Breast epithelium (tissue), 4 donors: ENCODE measurements at places on chromosomes 6 and 20.

DNA sequence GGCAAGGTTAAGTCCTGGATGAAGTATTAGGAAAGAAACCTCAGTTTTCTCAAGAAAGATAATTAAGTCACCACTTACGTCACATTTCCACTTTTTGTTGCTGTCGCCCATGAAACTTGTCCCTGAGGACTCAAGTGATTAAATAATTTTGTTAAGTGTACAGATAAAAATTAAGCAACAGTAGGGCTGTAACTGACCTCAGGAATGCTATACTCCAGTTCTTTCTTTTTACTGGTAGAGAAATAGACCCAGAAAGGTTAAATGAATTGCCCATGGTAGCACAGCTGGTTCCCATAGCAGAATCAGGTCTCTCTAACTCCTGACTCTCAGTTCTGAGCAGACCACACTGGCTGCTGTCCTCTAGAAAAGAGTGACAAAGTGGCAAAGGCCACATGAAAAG, 54.5 kb downstream of the CLIC5 start:
- DNase-seq, result no peak
- H3K36me3 ChIP-seq, result no peaks in the 10 kb centered on the region
- no peaks in the 10 kb centered on the region for H3K4me1 ChIP-seq

DNA sequence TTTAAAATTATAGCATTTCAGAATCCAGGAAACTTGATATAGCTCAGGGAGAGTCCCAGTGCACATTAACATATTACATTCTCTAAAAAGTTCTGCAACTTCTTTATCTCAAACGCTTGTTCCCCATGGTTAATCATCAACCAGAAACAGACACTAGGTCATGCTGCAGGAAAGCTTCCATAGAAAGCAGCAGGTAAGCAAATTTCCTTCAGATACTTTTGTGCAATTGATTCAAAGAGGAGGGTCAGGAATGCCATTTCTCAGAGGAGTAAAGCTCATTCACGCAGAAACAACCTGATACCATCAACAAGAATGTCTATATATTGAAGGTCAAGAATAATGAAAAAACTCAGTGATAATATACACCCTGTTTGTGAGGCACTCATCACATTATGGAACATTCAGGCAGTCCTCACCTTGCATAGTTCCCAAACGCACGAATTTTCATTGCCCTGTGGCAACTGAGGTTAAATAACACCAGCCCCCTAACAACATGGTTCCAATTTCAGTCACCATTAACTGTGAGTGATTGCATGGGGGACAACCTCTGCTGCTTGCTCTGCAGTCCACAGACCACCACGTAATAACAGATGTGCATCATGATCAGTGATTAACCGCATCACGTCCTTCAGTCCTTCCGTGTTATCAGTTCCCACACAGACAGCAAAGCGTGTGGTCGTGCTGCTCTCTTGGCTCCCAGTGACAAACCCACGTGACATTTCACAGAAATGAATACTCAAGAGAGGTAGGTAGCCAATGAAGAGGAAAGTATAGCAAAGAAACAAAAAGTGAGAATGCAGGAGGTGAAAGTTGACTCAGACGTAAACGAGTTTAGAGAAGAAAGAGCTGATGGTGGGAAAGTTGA, 95.7 kb downstream of the LY86 start:
- no peak overlapping the region for H3K27ac ChIP-seq
- H3K36me3 ChIP-seq, result no peaks in the 10 kb centered on the region
- DNase-seq, result no peak
- H3K4me3 ChIP-seq, result no peak overlapping the region
- H3K4me1 ChIP-seq, result no peaks in the 10 kb centered on the region
- H3K27me3 ChIP-seq, result no peaks in the 10 kb centered on the region

GRCh38 chr6:69286331-69286730, 510.5 kb downstream of the LMBRD1 start:
- no peak for DNase-seq
- H3K36me3 ChIP-seq, result no peaks in the 10 kb centered on the region
- no peaks in the 10 kb centered on the region for H3K4me1 ChIP-seq
- H3K4me3 ChIP-seq, result no peak overlapping the region
- H3K27me3 ChIP-seq, result no peaks in the 10 kb centered on the region
- H3K27ac ChIP-seq, result no peak overlapping the region

DNA sequence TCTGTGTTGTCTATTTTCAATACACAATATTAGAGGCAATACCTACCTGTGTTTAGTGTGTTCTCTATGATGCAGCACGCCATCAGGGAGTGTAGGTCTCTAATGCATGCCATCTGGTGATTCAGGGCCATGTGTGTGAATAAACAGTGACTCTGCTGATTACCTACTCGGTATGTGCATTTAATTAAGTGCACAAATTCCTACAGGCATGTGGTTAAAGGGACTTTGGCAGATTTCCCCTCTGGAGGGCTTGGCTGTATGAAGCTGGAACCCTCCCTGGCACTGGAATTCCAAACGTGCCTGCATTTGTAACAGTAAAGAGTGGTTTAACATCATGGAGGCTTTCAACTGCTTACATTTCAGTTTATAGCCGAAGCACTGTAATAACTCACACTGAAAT, 401.5 kb upstream of the SASH1 start:
- H3K27me3 ChIP-seq, result no peaks in the 10 kb centered on the region
- no peak overlapping the region for H3K4me3 ChIP-seq
- no peaks in the 10 kb centered on the region for H3K4me1 ChIP-seq
- DNase-seq, result no peak
- H3K36me3 ChIP-seq, result no peaks in the 10 kb centered on the region
- no peak overlapping the region for H3K27ac ChIP-seq

- no peak for DNase-seq
- H3K36me3 ChIP-seq, result no peaks in the 10 kb centered on the region
- H3K4me1 ChIP-seq, result no peaks in the 10 kb centered on the region
- no peak overlapping the region for H3K27ac ChIP-seq
- H3K27me3 ChIP-seq, result peaks cover 61% of the 10 kb centered on the region
- peak overlapping the region; percentile 0 for H3K4me3 ChIP-seq
Observed at GRCh38 chr6:10882657-10883171, 873 bp upstream of the GCM2 start.

DNA sequence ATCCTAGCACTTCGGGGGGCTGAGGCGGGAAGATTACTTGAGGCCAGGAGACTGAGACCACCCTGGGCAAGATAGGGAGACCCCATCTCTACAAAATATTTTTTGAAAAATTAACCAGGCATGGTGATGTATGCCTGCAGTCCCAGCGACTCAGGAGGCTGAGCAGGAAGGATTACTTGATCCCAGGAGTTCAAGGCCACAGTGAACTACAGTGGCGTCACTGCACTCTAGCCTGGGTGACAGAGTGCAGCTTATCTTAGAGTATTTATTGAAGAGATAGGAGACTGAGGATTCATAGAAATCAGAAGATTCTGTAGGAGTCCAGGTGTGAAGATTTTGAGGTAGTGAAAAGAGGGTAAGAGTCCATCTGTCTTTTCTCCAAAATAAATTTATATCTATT, 45.0 kb downstream of the SLC17A5 start:
- no peak for DNase-seq
- no peak overlapping the region for H3K4me3 ChIP-seq
- H3K27ac ChIP-seq, result no peak overlapping the region
- H3K27me3 ChIP-seq, result no peaks in the 10 kb centered on the region
- H3K4me1 ChIP-seq, result no peaks in the 10 kb centered on the region

- no peak overlapping the region for H3K27ac ChIP-seq
- H3K4me3 ChIP-seq, result no peak overlapping the region
- H3K4me1 ChIP-seq, result no peaks in the 10 kb centered on the region
- no peaks in the 10 kb centered on the region for H3K36me3 ChIP-seq
- no peaks in the 10 kb centered on the region for H3K27me3 ChIP-seq
- no peak for DNase-seq
Observed at GRCh38 chr20:24657196-24657595, 187.8 kb downstream of the SYNDIG1 start.

DNA sequence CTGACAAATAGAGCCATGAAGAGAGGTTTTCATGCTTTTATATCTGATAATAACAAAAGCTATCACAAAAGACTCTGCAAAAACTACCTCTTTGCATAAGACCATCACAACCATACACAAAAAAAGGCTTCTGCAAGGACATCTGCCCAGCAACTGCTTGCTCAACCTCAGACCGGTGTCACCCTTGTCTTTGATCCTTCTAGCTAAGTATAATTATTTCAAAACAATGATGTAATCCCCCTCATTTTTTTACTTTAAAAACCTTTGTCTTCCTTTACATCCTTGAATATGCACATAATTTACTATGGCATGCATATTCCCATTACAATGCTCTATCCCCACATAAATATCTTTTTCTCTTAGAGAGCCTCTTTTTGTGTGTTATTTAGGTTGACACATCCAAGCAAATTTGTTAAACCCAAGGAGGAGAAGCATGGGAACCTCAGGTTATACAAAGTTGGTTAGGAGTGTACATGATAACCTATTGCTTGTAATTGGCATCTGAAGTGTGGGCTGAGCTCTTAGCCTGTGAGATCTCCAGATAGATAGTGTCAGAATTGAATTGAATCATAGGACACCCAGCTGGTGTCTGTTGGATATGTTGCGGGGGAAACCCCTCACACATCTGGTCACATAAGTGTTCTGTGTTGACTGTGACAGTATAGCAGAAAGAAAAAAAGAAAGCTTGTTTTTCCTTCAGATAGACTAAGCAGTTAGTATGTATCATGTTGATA, 20.7 kb upstream of the CGA start:
- no peak overlapping the region for H3K4me3 ChIP-seq
- H3K4me1 ChIP-seq, result no peaks in the 10 kb centered on the region
- H3K27me3 ChIP-seq, result no peaks in the 10 kb centered on the region
- no peak for DNase-seq
- H3K27ac ChIP-seq, result no peak overlapping the region

GRCh38 chr6:137102851-137103492, 58.2 kb upstream of the IL20RA start:
- H3K4me3 ChIP-seq, result no peak overlapping the region
- H3K4me1 ChIP-seq, result no peaks in the 10 kb centered on the region
- H3K27ac ChIP-seq, result no peak overlapping the region
- no peaks in the 10 kb centered on the region for H3K36me3 ChIP-seq

DNA sequence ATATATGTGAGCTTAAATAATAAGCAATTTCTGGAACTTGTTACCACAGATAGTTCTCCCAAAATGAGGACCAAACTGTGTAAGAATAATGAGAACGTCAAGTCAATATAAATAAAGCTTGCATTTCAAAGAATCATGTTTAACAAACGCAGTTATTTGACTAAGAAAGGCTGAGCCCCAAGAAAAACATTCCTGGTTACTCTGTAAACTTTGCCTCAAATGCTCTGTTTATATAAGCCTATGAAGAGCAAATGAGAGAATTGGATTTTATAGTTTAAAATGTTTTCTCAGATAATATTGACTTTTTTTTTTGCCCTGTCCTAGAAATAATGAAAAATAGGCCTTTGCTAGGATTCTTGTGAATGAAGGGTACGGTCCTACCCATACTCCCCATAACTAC, 81.3 kb downstream of the C6orf52 start:
- no peak overlapping the region for H3K27ac ChIP-seq
- DNase-seq, result no peak
- no peak overlapping the region for H3K4me3 ChIP-seq
- no peaks in the 10 kb centered on the region for H3K4me1 ChIP-seq
- H3K27me3 ChIP-seq, result no peaks in the 10 kb centered on the region

GRCh38 chr6:81214414-81215091, 537.9 kb downstream of the TENT5A start:
- no peaks in the 10 kb centered on the region for H3K4me1 ChIP-seq
- no peak for DNase-seq
- H3K4me3 ChIP-seq, result no peak overlapping the region
- no peaks in the 10 kb centered on the region for H3K27me3 ChIP-seq

DNA sequence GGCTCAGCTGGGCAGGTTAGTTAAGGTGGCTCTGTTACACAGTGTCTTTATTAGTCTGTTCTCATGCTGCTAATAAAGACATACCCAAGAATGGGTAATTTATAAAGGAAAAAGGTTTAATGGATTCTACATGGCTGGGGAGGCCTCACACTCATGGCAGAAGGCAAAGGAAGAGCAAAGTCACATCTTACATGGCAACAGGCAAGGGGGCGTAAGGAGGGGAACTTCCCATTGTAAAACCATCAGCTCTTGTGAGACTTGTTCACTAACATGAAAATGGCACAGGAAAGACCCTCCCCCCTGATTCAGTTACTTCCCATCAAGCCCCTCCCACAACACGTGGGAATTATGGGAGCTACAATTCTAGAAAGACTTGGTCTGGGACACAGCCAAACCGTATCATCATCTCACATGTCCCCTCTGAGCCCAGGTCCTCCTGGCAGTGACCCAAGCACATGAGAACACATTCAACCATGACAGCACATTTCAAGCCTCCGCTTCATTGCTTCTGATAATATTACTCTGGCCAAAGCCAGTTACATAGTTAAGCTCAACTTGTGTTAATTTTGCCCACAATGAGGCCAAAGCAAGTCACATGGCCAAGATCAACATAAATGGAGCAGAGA, 383.9 kb downstream of the PLCB1 start:
- H3K27me3 ChIP-seq, result no peaks in the 10 kb centered on the region
- H3K4me1 ChIP-seq, result no peaks in the 10 kb centered on the region
- no peak overlapping the region for H3K27ac ChIP-seq
- no peak overlapping the region for H3K4me3 ChIP-seq

GRCh38 chr6:46217671-46218131, 46.9 kb upstream of the ENPP5 start:
- no peaks in the 10 kb centered on the region for H3K36me3 ChIP-seq
- peak overlapping the region; percentile 67 for H3K27ac ChIP-seq
- no peaks in the 10 kb centered on the region for H3K27me3 ChIP-seq
- no peaks in the 10 kb centered on the region for H3K4me1 ChIP-seq
- H3K4me3 ChIP-seq, result no peak overlapping the region
